ENCODE measurements at places on chromosomes 6 and 20.

DNA sequence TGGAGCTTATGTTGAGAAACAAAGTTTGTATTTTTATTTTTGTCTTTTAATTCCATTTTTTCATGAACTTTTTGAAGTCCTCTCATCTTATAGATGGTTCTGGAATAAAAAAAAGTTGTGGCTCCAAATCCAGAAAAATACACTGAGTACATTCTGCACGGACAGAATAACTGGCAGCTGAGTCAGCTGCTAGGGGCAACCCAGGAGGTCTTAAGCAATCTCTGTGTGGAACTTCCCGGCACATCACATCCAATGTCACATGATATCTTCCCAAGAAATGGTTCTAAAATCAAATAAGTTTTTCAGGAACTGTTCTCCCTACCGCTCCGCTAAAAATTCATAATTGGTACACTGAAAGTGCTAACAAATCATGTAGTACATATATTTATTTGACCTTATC lies 29.8 kb downstream of the SLC13A3 start:
- H3K27ac ChIP-seq: no peak overlapping the region
- no peaks in the 10 kb centered on the region for H3K27me3 ChIP-seq
- no peak overlapping the region for H3K4me3 ChIP-seq
- DNase-seq: no peak

GRCh38 chr6:22145823-22146677 lies 150.8 kb downstream of the PRL start:
- no peak overlapping the region for H3K4me3 ChIP-seq
- H3K4me1 ChIP-seq: no peaks in the 10 kb centered on the region
- H3K27ac ChIP-seq: no peak overlapping the region
- no peaks in the 10 kb centered on the region for H3K27me3 ChIP-seq
- no peak for DNase-seq
- H3K36me3 ChIP-seq: no peaks in the 10 kb centered on the region

GRCh38 chr20:44010162-44010704 lies 95.6 kb downstream of the TOX2 start:
- DNase-seq: no peak
- no peaks in the 10 kb centered on the region for H3K27me3 ChIP-seq
- H3K27ac ChIP-seq: no peak overlapping the region
- H3K4me1 ChIP-seq: peaks cover 1% of the 10 kb centered on the region

GRCh38 chr6:47044397-47044796 lies 2.3 kb upstream of the ADGRF1 start:
- no peaks in the 10 kb centered on the region for H3K36me3 ChIP-seq
- H3K27ac ChIP-seq: no peak overlapping the region
- no peaks in the 10 kb centered on the region for H3K27me3 ChIP-seq
- no peaks in the 10 kb centered on the region for H3K4me1 ChIP-seq
- no peak for DNase-seq

GRCh38 chr20:58647796-58648501 lies 3.1 kb upstream of the STX16 start:
- DNase-seq: no peak
- no peaks in the 10 kb centered on the region for H3K27me3 ChIP-seq
- no peak overlapping the region for H3K27ac ChIP-seq
- H3K36me3 ChIP-seq: no peaks in the 10 kb centered on the region
- peaks cover 7% of the 10 kb centered on the region for H3K4me1 ChIP-seq

GRCh38 chr6:2410656-2411380 lies 165.4 kb upstream of the GMDS start:
- H3K27ac ChIP-seq: no peak overlapping the region
- H3K4me3 ChIP-seq: no peak overlapping the region
- H3K36me3 ChIP-seq: no peaks in the 10 kb centered on the region
- H3K4me1 ChIP-seq: no peaks in the 10 kb centered on the region

- H3K36me3 ChIP-seq: no peaks in the 10 kb centered on the region
- H3K27ac ChIP-seq: no peak overlapping the region
- no peaks in the 10 kb centered on the region for H3K4me1 ChIP-seq
- H3K27me3 ChIP-seq: no peaks in the 10 kb centered on the region
These were observed 21.5 kb upstream of the MAS1L start for GRCh38 chr6:29509239-29509638.

GRCh38 chr20:49395183-49395582 lies 87.3 kb downstream of the KCNB1 start:
- H3K27ac ChIP-seq: no peak overlapping the region
- no peak overlapping the region for H3K4me3 ChIP-seq
- no peaks in the 10 kb centered on the region for H3K4me1 ChIP-seq
- H3K27me3 ChIP-seq: no peaks in the 10 kb centered on the region
- DNase-seq: peak; percentile 78
- no peaks in the 10 kb centered on the region for H3K36me3 ChIP-seq

DNA sequence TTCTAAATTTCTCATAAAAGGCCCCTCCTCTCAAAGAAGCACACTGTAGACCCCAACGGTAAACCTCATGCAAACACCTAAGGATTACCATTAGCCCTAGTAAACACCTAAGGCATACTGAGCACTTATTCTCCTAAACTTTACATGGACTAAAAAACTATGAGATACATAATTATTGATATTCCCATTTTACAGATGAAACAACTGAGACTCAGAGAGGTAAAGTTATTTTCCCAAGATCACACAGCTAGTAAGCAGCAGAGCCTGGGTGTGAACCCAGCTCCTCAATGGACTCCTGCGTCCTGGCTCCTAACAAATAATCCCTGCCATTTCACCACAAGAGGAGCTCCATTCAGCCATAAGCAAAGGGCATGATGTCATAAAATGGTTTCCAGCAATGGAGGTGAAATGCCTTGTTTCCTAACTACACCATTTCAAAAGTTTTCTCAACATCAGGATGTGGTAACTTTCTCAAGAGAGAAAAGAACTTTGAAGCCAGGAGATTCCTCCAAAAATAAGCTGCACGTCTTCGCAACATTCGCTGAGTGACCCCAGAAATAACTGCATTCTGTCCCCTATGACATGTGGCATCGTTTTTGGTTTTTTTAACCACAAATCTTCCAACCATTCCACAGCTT lies 4.1 kb downstream of the ATP9A start:
- no peak for DNase-seq
- no peaks in the 10 kb centered on the region for H3K4me1 ChIP-seq
- H3K27ac ChIP-seq: no peak overlapping the region

- DNase-seq: no peak
- H3K27me3 ChIP-seq: no peaks in the 10 kb centered on the region
- H3K4me1 ChIP-seq: peaks cover 2% of the 10 kb centered on the region
These were observed 418.6 kb downstream of the CDKAL1 start for GRCh38 chr6:20952699-20953474.

DNA sequence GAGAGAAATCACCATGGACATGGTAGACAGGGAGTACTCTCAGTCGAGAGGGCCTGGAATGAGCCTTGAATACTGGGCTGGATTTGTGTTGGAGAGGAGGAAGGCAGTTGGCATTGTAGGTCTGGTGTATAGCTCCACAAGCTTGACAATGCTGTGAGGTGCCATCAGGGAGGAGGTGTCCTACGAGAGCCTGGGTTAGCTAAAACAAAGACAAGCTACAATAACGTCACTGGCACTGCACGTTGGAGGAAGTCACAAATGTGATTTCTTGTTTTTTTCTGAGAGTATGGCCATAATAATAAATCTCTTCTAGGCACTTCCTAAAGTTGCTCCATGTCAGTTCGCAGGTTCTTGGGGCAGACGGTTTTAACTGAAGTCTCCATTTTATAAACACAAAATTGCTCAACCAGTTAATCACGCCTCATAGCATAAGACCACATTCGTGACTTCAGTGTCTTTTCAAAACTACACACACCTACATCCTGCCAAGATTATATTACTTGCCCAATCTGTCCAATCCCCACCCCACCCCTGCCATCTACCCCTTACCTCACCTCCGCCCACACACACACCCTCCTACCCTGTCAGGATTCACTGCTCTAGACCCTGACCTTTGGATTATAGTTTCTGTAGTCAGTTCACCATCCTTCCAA lies 4.4 kb upstream of the HLA-DMB start:
- no peaks in the 10 kb centered on the region for H3K4me1 ChIP-seq
- no peaks in the 10 kb centered on the region for H3K27me3 ChIP-seq
- no peak overlapping the region for H3K4me3 ChIP-seq
- H3K36me3 ChIP-seq: no peaks in the 10 kb centered on the region
- no peak for DNase-seq

GRCh38 chr6:12171717-12172116 lies 118.4 kb upstream of the EDN1 start:
- H3K36me3 ChIP-seq: no peaks in the 10 kb centered on the region
- H3K27ac ChIP-seq: no peak overlapping the region
- no peak for DNase-seq
- H3K4me1 ChIP-seq: no peaks in the 10 kb centered on the region

DNA sequence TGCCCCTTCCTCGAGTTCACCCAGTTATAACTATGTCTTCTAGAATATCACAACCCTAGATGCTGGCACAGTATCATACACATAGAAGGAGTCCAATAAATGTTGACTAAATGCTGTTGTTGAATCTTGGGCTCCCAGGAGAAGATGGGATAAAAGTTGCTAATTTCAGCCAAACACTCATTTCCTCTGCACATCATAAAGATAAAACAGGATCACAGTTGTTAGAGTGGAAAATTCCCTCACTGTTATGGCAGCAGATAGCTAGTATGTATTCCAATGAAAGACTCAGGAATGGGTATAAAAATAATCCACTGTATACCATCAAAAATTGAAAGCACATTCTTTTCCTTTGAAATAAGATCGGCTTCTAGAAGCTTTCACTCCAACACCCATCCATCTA lies 294.9 kb upstream of the TSHZ2 start:
- no peak overlapping the region for H3K27ac ChIP-seq
- H3K27me3 ChIP-seq: no peaks in the 10 kb centered on the region
- no peaks in the 10 kb centered on the region for H3K4me1 ChIP-seq
- DNase-seq: no peak
- no peaks in the 10 kb centered on the region for H3K36me3 ChIP-seq

DNA sequence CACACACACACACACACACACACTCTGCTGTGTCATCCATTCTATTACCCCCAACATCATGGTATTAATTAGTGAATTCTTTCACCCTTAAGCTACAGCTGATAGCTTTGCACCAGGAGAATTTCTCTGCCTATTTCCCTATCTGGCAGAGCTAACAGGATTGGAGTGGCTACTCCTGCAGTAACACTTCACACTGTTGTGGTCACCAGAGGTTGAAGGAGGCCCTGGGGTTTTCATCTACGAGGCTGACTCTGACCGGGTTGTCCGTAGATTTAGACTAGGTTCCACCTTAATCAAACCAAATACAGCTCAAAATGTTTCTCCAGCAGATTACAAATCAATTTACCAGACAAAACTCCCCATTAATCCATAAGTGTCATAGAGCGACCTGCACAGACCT lies 69.2 kb upstream of the RIPOR2 start:
- no peak for DNase-seq
- no peaks in the 10 kb centered on the region for H3K27me3 ChIP-seq
- H3K36me3 ChIP-seq: no peaks in the 10 kb centered on the region
- no peak overlapping the region for H3K27ac ChIP-seq
- H3K4me3 ChIP-seq: no peak overlapping the region

- peaks cover 2% of the 10 kb centered on the region for H3K36me3 ChIP-seq
- DNase-seq: no peak
- H3K4me1 ChIP-seq: no peaks in the 10 kb centered on the region
- no peak overlapping the region for H3K4me3 ChIP-seq
These were observed 31.2 kb downstream of the NUS1 start for GRCh38 chr6:117706504-117706903.

Data from aorta (tissue), 5 donors.